Fibroblast of lung (primary cell): ENCODE measurements at places on chromosomes 2 and 18. TPM values are rescaled to one million over a fixed set of nuclear protein-coding genes. Genes with fewer than 3 reads are reported as not detected.

Gene SPDYA
- total RNA-seq = 0.77 and 0.83 TPM in 2 replicates

Gene UGT1A3
- total RNA-seq = not detected in 2 replicates

Gene PAIP2B
- 1.2 and 1.5 TPM in 2 replicates for total RNA-seq

Gene CACNB4
- 0.66 and 2.1 TPM in 2 replicates for total RNA-seq

Gene PRKCE
- 12.3 and 19.0 TPM in 2 replicates for total RNA-seq

Gene EFR3B
- 0.50 and 0.51 TPM in 2 replicates for total RNA-seq

Gene SCYGR2
- total RNA-seq = not detected in 2 replicates

Gene EHD3
- total RNA-seq = 12.3 and 30.6 TPM in 2 replicates

Gene ZEB2
- 68.8 and 91.0 TPM in 2 replicates for total RNA-seq

Gene RAD51AP2
- under 0.01 and 0.17 TPM in 2 replicates for total RNA-seq

Gene CERKL
- total RNA-seq = 0.17 TPM in 1 of 2 replicates, not detected in the other

Gene GLI2
- 3.3 TPM in 2 replicates for total RNA-seq

Gene TRAPPC8
- total RNA-seq = 51.1 and 64.2 TPM in 2 replicates

Gene ANKRD53
- total RNA-seq = 0.26 and 1.3 TPM in 2 replicates

Gene HTRA2
- 45.7 and 47.8 TPM in 2 replicates for total RNA-seq

Gene TBR1
- not detected in 2 replicates for total RNA-seq

Gene RALBP1
- 72.3 and 72.7 TPM in 2 replicates for total RNA-seq

Gene GPR45
- not detected in 2 replicates for total RNA-seq

Gene ICOS
- not detected in 2 replicates for total RNA-seq

Gene PLEKHH2
- 14.0 and 15.9 TPM in 2 replicates for total RNA-seq

Gene SERPINB10
- not detected in 2 replicates for total RNA-seq

Gene TMEM163
- under 0.01 TPM in 1 of 2 replicates, not detected in the other for total RNA-seq

Gene BMP10
- total RNA-seq = not detected in 2 replicates

Gene WBP1
- 48.8 and 78.1 TPM in 2 replicates for total RNA-seq

Gene CCDC150
- total RNA-seq = 3.9 and 5.1 TPM in 2 replicates

Gene CHST10
- 5.0 and 7.4 TPM in 2 replicates for total RNA-seq

Gene TMEM17
- 1.3 and 2.5 TPM in 2 replicates for total RNA-seq

Gene RPIA
- total RNA-seq = 6.4 and 6.7 TPM in 2 replicates

Gene CGREF1
- total RNA-seq = 2.3 and 10.0 TPM in 2 replicates

Gene ASXL3
- 0.51 and 0.66 TPM in 2 replicates for total RNA-seq

Gene COPS7B
- 12.1 and 17.7 TPM in 2 replicates for total RNA-seq

Gene DSEL
- 51.1 and 157 TPM in 2 replicates for total RNA-seq

Gene STPG4
- 0.26 and 0.33 TPM in 2 replicates for total RNA-seq

Gene HOXD1
- not detected in 2 replicates for total RNA-seq

Gene THSD7B
- total RNA-seq = under 0.01 TPM in 2 replicates

Gene ANKRD30B
- under 0.01 and 0.33 TPM in 2 replicates for total RNA-seq

Gene ALPG
- not detected in 2 replicates for total RNA-seq

Gene SLC5A7
- not detected in 2 replicates for total RNA-seq

Gene CROCC2
- total RNA-seq = 0.33 and 0.51 TPM in 2 replicates

Gene WNT10A
- not detected in 2 replicates for total RNA-seq

Gene GPR17
- not detected in 2 replicates for total RNA-seq

Gene OSBPL6
- total RNA-seq = 2.1 and 5.3 TPM in 2 replicates

Gene FRZB
- total RNA-seq = 2.0 and 5.6 TPM in 2 replicates
